ENCODE measurements at places on chromosomes 12 and 14. TPM values are rescaled to one million over a fixed set of nuclear protein-coding genes. Genes with fewer than 3 reads are reported as not detected.

GRCh38 chr12:40149673-40150260, 43.9 kb upstream of the SLC2A13 start:
- peak; percentile 60 for DNase-seq

GRCh38 chr12:125160281-125160955, 95.2 kb downstream of the AACS start:
- no peak for DNase-seq

NIN gene
- 26.8 TPM for total RNA-seq

POTEG gene
- total RNA-seq = not detected

FSCB gene
- not detected for total RNA-seq

LIMA1 gene
- total RNA-seq = 98.2 TPM

RTL1 gene
- not detected for total RNA-seq

- DNase-seq = no peak
Observed at GRCh38 chr12:18992336-18992735, 137.2 kb upstream of the PLEKHA5 start.

- no peak for DNase-seq
Observed at GRCh38 chr12:113796066-113796827, 169.9 kb downstream of the RBM19 start.

NANOG gene
- not detected for total RNA-seq

GRCh38 chr12:2854669-2855453, 2.0 kb downstream of the TEX52 start:
- DNase-seq = no peak

DNA sequence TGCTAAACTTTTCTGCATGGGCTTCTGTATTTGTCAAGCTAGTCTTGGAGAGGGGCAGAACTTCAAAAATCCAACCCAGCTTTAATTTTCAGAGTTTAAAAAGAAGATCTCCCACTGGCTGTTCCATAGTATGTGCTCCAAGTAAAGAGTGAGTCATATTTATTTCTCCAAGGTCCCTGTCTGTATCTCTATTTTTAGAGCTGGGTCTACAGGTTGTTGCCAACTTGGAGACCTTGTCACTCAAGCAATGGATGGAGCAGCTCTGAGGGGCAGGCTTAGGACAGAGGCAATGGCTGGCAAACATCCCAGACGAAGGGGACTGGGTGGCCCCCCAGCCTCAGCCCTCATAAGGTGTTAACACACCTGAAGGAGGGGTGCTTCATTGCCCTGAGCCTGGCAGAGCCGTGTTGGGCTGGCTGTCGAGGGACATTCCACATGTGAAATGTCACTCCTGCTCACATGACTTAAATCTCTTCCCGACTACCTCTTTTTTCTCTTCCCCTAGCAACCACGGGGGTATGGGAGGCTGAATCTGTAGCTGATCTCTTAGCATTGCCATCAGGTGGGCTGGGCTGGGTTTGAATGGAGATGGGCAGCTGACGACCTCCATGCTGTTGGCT, 103.1 kb downstream of the SMOC1 start:
- no peak for DNase-seq

ALX1 gene
- 0.26 TPM for total RNA-seq

DNA sequence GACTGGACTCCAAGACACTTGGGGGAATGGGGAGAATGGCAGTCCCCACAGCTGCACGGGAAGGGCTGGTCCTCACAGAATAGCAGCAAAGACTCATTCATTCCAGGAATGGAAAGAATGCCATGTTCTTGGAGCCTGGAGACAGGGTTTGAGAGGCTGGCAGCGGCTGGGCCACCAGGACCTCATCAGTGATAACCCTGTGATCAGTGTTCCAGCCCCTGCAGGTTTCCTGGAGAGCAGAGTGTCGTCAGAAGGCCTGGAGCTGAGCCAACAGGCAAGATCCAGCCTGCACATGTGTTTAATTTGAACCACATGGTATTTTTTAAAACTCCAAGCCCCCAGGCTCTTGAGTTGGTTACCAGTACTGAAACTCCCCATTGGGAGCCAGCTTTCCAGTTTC, 11.3 kb downstream of the BDKRB1 start:
- DNase-seq = peak; percentile 95

DNA sequence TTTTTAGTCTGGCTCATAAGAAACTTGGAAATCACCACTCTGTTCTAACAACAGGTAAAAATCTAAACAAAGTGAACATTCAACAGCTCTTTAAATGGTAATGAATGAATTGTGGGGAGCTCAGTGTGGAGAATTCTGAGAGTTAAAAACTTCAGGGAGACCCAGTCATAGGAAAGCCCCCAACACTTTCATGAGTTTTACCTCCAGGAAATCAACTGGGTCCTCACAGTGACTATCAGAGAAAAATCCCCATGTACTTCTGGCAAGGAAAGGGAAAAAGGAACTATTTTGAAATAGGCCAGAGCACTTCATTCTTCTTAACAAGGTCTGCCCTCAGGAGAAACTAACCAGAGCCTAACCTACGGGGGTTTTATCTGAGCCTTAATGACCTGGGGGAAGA, 134.7 kb downstream of the CMAS start:
- no peak for DNase-seq

Data from bronchial epithelial cell (primary cell).